Mesangial cell (primary cell): ENCODE measurements at places on chromosomes 1 and 21. TPM values are rescaled to one million over a fixed set of nuclear protein-coding genes. Genes with fewer than 3 reads are reported as not detected.

The TMEM200B gene
- 6.7 and 8.8 TPM in 2 replicates for total RNA-seq

The MOB3C gene
- 2.9 and 8.0 TPM in 2 replicates for total RNA-seq

The S100A14 gene
- total RNA-seq: 1.1 TPM in 1 of 2 replicates, not detected in the other

The FAM72D gene
- total RNA-seq: 0.13 and 2.4 TPM in 2 replicates

The CFHR3 gene
- total RNA-seq: not detected in 2 replicates

The RGS4 gene
- total RNA-seq: 76.1 and 272 TPM in 2 replicates

The HSD3B2 gene
- not detected in 2 replicates for total RNA-seq

The C1orf146 gene
- not detected in 2 replicates for total RNA-seq

The TTC24 gene
- not detected in 2 replicates for total RNA-seq

The AIRE gene
- 0.13 TPM in 1 of 2 replicates, not detected in the other for total RNA-seq

The PBX1 gene
- 6.4 and 21.2 TPM in 2 replicates for total RNA-seq

The FRRS1 gene
- 2.3 and 4.2 TPM in 2 replicates for total RNA-seq

The HTR6 gene
- total RNA-seq: not detected in 2 replicates

The CADM3 gene
- not detected in 2 replicates for total RNA-seq

The DNAH14 gene
- 5.2 and 6.0 TPM in 2 replicates for total RNA-seq

The RGS7 gene
- 0.81 TPM in 1 of 2 replicates, not detected in the other for total RNA-seq

The TRAF5 gene
- total RNA-seq: 6.5 and 11.8 TPM in 2 replicates

The TCP10L gene
- under 0.01 TPM in 1 of 2 replicates, not detected in the other for total RNA-seq

The B3GALT2 gene
- total RNA-seq: 0.49 and 1.9 TPM in 2 replicates

The USH2A gene
- under 0.01 TPM in 1 of 2 replicates, not detected in the other for total RNA-seq

The AJAP1 gene
- total RNA-seq: 0.13 and 0.49 TPM in 2 replicates
